ENCODE measurements at places on chromosomes 6 and 20.

DNA sequence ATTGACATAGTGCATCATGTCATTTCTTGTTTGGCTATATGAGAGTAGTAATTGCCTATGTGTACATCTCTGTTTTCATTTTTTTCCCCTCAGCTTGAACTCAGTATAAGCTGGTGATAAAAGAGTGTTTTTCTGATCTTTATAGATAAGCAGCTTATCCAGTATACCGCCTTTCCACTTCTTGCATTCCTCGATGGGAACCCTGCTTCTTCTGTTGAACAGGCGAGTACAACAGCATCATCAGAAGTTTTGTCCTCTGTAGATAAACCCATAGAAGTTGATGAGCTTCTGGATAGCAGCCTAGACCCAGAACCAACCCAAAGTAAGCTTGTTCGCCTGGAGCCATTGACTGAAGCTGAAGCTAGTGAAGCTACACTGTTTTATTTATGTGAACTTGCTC lies 32.3 kb downstream of the HSF2 start:
- DNase-seq = no peak

GRCh38 chr6:1389369-1390132 lies at the start of gene FOXF2:
FOXF2 (plus strand) TSS chr6:1389576; CDS start chr6:1389948, 372 bp downstream.
- no peak for DNase-seq

- no peak for DNase-seq
Measured at GRCh38 chr20:60313614-60314013, 355.4 kb downstream of the CDH26 start.

DNA sequence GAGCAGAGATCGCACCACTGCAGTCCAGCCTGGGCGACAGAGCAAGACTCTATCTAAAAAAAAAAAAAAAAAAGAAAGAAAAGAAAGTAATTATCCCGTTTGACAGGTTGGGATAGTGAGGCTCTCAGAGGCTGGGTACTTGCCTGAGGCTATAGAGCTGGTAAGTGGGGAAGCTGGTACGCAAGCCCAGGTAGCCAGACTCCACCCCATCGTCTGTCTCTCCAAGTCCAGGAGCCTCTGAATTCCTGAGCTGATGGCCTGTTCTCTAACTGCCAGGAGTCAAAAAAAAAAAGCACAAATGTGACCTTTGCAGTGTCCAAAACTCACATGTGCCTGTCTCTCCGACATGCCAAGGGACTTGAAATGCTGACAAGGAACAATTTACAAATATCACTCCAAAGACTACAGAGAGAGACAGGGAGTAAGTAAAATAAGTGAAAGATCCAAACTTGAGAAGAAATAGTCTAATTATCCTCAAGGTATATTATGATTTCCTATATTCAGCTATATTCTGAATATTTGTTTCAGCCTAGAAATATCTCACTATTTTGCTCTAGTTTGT lies 109.1 kb upstream of the SCAF8 start:
- DNase-seq = no peak

DNA sequence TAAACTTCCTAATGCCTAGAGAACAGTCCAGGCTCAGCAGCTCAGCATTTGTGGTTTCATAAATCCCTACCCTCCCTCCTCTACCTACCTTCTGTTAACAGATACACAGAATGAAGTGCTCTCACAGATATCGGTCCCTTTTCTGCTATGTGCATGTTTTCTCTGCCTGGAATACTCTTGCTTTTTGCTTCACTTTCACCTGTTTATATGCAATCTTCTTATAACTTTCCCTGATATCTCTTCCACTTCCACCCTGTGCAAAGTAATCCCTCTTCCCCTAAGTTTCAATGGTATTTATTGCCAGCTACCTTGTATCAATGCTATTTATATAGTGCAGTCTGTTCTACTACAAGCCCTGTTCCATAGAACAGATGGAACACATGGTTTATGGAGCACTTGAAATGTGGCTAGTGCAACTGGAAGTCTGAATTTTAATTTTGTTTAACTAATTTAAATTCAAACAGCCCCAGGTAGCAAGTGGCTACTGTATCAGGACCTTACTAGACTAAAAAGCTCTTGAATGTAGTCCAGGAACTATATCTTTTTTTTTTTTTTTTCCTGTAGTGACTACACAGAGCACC lies 3.1 kb upstream of the TAB2 start:
- DNase-seq = no peak

DNA sequence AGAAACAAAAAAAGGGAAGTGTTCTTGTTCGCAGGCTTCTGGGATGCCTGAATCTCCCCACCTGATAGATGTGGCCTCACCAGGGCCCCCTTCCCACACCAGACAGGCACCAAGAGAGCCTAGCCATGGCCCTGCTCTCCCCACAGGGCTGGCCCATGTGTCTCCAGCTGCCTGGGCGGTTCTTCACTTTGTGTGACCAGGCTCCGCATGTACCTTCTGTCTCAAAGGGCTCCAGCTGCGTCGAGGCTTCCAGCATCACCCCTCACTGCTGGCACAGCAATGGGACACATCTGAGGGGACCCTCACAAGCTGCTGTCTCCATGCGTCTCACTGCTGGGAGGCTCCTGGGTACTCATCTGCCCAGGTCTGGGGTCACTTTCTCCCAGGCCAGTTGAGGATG lies 362.9 kb downstream of the ZFAND3 start:
- DNase-seq = no peak

DNA sequence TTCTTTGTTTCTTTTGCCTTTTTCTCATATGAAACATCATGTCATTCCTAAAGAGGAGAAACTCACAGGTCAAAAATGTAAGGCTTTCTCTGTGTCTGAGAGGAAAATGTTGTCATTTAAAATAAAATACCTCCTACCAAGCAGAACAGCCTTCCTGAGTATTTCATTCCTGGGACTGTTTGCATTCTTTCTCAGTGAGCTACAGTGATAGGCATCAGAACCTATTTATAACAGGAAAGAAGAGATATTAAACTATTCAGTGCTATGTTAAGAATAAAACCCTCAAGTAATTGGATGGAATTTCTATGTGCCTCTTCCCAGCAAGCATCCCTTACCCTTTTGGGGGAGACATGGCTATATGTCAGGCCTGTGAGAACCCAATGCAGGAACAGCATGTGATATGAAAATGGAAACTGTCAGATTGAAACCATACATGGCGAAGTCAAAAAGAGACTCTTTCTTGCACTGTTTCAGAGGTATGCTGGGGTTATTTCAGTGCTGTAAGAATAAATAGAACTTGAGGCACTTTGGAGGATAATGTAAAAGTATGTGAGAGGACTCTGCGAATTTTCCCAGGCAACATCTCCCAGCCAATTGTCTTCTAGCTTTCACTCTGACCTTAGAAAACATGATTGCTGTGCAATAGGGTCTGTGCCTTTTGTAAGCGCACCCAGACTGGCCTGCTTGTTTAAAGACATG lies 133.8 kb upstream of the CCN2 start:
- no peak for DNase-seq

DNA sequence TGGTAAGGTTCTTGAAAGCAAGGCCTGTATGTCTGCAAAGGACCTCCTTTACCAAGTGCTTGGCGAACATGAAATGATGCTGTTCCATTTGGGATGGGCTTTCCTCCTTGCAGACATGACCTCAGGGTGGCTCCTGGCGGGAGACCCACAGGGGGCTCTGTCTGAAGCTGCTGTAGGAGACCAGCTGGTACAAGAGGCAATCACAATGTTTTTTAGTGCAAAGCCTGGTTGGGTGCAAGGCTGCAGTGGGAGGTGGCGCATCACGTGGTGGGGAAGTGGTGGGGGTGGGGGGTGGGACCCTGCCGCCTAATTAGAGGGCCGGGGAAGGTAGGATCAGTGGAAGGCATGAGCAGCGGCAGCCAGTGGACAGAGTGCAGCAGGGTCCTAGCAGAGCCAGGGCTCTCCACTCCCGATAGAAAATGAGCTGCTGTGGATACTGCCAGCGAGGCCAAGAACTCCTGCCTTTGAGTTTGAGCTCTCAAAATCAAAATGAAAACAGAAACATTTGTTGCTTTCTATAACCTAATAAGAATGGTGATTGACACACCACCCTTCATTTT lies 9.1 kb upstream of the ARMC2 start:
- DNase-seq = no peak

- no peak for DNase-seq
Measured at GRCh38 chr6:21612067-21612745, 18.7 kb downstream of the SOX4 start.

GRCh38 chr20:4781211-4781610 lies 59.5 kb downstream of the PRND start:
- no peak for DNase-seq

- DNase-seq = no peak
Measured at GRCh38 chr6:15562977-15563376, 99.9 kb downstream of the DTNBP1 start.

DNA sequence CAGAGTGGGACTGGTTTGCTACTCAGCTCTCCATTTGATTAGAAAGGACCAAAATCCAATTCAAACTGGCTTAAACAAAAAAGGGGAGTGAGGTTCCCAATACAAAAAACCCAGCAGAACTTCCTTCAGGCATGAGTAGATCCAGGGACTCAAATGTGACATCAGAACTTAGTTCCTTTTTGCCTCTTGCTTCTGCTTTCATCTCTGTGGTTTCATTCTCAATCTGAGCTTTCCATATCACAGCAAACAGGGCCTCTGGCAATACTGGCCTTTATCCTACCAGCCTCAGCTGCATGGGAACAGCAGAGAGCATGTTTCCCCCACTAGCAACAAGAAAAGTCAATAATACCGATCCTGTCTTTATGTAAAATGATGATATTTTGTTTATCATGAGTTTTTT lies 28.6 kb upstream of the PRELID3B start:
- DNase-seq = no peak

- DNase-seq = no peak
Measured at GRCh38 chr6:135813401-135813800, 38.1 kb upstream of the PDE7B start.

DNA sequence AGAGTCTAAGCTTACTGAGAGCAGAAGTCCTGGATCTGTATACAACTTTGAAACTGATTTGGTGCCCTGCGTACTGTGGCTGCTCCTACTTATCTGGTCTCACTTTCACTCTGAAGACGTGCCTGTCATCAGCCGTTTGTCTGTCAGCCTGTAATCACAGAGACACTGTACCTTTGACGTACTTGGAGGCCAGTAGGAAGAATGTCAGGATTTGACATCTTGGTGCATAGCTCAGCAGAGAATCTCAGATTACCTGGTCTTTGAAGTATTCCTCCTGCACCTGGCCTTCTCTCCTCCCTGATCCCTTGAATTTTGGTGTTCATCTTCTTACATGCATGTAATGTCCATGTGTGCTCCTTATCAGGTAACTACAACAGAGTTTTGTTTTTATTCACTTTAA lies 37.7 kb downstream of the DSE start:
- no peak for DNase-seq

Measured in CD4-positive, alpha-beta T cell treated with Interleukin-4 for 1 hour (primary cell).